Type B pancreatic cell (in vitro differentiated cells): ENCODE measurements at places on chromosomes 6 and 20. TPM values are rescaled to one million over a fixed set of nuclear protein-coding genes. Genes with fewer than 3 reads are reported as not detected.

- no peak overlapping the region for H3K27ac ChIP-seq
- no peak for DNase-seq
- no peak overlapping the region for H3K4me3 ChIP-seq
- H3K27me3 ChIP-seq, result no peaks in the 10 kb centered on the region
- H3K36me3 ChIP-seq, result peaks cover 3% of the 10 kb centered on the region
Observed at GRCh38 chr6:15941168-15941567, 187.7 kb upstream of the MYLIP start.

DNA sequence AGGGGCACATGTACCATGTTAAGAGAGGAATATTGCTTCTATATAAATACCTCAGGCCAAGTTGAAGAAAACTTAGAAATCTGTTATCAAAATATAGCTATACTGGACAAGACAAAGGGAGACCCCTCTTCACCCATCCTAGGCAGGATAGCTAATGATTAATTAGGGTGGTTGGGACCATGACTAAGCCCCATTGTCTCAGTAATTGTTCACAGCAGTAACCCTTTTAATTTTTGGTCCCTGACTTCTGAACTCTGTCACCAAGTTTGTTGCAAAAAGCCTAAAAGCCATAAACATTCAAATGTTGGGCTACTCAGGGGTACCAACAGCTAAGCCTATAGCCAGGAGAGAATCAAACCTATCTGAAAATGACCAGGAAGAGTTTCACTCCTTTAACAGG is 19.2 kb upstream of the BTN3A2 start:
- H3K4me1 ChIP-seq, result no peaks in the 10 kb centered on the region
- peaks cover 13% of the 10 kb centered on the region for H3K27me3 ChIP-seq
- no peak overlapping the region for H3K27ac ChIP-seq
- no peak overlapping the region for H3K4me3 ChIP-seq

DNA sequence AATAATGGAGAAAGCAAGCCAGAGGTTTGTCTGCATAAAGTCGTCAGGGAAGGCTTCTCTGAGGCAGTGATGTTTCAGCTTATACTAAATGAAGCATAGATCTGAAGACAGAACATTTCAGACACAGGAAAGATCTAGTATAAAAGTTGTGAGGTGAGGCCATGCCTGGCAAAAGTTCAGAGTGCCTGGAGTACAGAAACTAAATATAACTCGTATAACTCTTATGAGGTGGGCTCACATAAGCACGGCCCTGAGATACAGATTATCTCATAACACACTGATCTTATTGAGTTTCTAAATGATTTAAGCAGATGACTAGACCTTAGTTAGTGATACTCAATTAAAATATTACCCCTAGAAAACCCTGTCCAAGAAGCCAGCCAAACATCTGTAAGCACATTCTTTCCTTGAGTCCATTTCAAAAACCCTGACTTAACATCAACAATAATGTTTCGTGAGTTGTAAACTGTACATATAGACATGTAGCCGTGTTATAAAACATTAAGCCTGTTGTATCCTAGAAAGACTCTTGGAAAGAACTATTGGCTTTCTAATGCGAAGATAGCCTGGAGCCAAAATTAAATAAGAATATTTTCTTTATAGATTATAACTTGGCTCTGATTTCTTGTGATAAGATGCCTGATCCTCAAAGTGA is 667.6 kb downstream of the TENT5A start:
- H3K27me3 ChIP-seq, result no peaks in the 10 kb centered on the region
- H3K4me1 ChIP-seq, result no peaks in the 10 kb centered on the region
- H3K4me3 ChIP-seq, result no peak overlapping the region
- H3K36me3 ChIP-seq, result no peaks in the 10 kb centered on the region

DNA sequence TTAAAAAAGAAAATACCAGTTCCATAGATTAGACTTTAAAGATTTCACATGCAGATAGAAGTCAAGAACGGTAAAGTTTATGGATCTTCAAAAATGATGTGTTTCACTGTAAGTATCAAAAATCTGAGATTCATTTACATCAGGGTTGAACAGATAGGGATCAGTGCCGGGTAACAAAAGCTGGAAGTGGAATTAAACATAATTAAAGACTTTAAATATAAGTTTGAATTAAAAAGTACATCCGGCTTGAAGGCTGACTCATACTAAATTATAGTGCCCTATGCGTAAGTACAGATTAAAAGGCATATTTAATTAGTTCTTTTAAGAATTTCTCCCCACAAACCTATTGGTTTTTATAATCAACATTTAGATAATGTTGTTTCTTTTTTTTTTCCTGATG is 312.7 kb downstream of the PRL start:
- H3K36me3 ChIP-seq, result peaks cover 39% of the 10 kb centered on the region
- no peaks in the 10 kb centered on the region for H3K27me3 ChIP-seq
- no peak for DNase-seq
- peaks cover 28% of the 10 kb centered on the region for H3K4me1 ChIP-seq
- no peak overlapping the region for H3K4me3 ChIP-seq

DNA sequence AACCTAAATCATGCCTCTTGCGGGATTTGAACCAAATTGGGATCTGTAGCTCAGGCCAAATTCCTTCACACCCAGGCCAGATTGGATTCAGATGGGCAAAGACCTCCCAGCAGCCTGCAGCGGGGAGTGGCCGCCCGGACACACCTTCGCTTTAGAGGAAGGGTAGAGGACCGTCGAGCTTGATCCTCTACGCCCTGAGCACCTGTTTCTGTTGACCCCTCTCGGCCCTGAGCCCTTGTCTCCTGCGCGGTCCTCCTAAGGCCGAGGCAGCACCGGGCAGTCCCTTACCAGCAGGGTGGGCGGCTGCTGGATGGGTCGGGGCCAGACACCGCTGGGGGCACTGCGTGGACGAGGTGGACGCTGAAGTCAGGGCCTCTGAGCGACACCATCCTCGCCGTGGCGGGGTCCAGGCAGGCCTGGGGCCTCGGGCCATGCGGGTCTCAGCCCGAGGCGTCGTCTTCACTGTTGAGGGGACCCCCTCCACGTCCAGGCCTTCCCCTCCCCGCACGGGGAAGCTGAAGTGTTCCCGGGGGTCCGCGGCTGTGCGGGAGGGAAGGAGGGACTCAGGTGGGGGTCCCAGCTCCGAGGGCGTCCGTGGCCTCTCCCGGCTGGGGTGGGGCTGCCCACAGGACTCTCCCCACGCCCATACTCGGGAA is 114.8 kb downstream of the SMOC2 start:
- H3K4me3 ChIP-seq, result no peak overlapping the region
- no peaks in the 10 kb centered on the region for H3K27me3 ChIP-seq
- peaks cover 12% of the 10 kb centered on the region for H3K4me1 ChIP-seq
- no peaks in the 10 kb centered on the region for H3K36me3 ChIP-seq

DNA sequence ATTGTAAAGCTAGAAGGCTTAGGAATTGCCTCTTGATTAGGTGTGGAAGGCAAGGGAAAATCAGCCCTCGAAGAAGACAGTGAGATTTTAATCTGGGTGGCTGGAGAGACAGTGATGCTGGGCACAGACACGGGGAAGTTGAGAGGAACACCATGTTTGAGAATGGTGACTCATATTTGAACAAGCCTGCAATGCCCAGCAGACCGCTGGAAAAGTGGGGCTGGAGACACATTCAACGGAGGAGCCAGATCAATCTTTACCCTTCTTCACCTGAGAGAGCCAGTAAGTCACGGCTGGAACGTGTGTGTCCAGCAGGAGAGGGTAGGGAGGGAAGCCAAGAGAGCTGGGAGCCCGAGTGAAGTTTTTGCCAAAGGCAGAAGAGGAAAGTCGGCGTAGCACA is 3.7 kb upstream of the ESR1 start:
- no peak overlapping the region for H3K27ac ChIP-seq
- DNase-seq, result no peak
- H3K27me3 ChIP-seq, result peaks cover 90% of the 10 kb centered on the region
- no peak overlapping the region for H3K4me3 ChIP-seq
- no peaks in the 10 kb centered on the region for H3K36me3 ChIP-seq

GRCh38 chr6:32290886-32291450 is 67.1 kb upstream of the NOTCH4 start:
- peaks cover 13% of the 10 kb centered on the region for H3K27me3 ChIP-seq
- no peaks in the 10 kb centered on the region for H3K36me3 ChIP-seq
- H3K4me1 ChIP-seq, result no peaks in the 10 kb centered on the region
- no peak overlapping the region for H3K4me3 ChIP-seq
- H3K27ac ChIP-seq, result no peak overlapping the region

DNA sequence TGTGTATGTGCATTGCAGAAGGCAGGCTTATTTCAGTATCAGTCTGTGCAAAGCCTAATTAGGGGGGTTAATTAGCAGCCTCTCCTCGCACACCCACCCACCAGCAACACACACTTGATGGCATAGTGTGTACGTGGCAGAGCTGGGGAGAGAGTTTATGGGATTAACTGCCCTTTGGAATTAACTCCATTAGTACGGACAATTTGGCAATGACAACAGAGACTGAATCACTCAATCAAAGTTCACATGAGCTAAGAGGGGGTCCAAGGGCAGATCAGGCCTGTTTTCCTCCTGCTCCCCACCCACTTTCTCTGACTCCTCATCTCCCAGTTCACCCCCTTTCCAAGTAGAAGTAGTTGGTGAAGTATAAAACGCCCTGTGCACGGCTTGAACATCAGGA is 69.5 kb downstream of the LRFN2 start:
- no peak overlapping the region for H3K27ac ChIP-seq
- no peak overlapping the region for H3K4me3 ChIP-seq
- no peaks in the 10 kb centered on the region for H3K36me3 ChIP-seq
- H3K4me1 ChIP-seq, result peaks cover 3% of the 10 kb centered on the region

DNA sequence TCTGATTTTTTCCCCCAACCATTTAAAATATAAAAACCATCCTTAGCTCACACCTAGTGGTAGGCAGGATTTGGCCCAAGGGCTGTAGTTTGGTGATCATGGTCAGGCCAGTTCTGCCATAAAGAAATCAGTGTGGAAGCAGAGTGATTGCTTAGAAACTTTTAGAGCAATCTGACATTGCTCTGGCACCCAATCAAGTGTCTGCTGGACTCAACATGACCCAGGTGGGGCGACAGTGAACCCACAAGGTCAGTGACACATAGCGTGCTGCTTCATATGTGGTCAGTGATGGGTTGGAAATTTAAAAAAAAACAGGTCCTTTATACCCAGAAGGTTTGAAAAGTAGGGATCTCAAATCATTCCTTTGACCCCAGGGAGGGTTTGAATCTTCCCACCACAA is 107.9 kb downstream of the BANF2 start:
- DNase-seq, result no peak
- H3K4me3 ChIP-seq, result no peak overlapping the region
- H3K27me3 ChIP-seq, result no peaks in the 10 kb centered on the region
- no peak overlapping the region for H3K27ac ChIP-seq
- peaks cover 24% of the 10 kb centered on the region for H3K4me1 ChIP-seq

DNA sequence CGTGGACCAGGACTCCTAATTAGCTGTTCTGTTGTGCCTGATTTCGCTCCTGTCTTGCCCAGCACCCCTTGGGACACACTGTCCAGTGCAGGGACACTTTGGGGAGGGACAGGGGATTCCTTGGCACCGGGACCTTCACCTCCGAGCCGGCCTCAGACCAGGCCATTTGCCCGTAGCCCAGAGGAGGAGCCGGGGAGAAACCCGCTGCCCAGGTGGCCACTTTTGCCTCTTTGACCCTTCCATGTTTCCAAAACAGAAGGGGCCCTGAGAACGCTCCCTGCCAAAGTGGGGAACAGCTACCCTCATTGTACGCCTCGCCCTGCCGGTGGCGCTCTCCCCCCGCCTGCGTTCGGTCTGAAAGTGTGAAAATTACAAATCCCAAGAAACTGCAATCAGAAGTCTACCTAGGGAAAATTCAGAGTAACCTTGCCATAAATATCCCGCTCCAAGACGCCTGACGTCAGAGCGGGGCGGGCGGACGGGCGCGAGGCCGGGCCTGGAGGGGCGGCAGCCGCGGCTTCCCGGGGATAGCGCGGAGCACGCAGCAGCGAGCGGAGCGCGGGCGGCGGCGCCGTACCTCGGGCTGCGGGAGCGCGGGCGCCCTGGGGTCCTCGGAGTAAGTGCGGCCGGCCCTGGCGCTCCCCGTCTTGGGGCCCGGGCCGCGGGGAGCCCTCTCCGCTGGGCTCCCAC is at the start of gene DAAM2:
DAAM2 (plus strand) TSS at position 527 of the 690 bp plus-strand sequence. CDS start 63,927 bp downstream, outside the sequence.
- H3K36me3 ChIP-seq, result no peaks in the 10 kb centered on the region
- peaks cover 25% of the 10 kb centered on the region for H3K4me1 ChIP-seq
- H3K27me3 ChIP-seq, result peaks cover 16% of the 10 kb centered on the region
- H3K27ac ChIP-seq, result peak within 1 kb of the TSS; percentile 58
- DNase-seq, result peak; percentile 76

GRCh38 chr20:50710492-50711063 is 19.2 kb upstream of the RIPOR3 start:
- H3K36me3 ChIP-seq, result peaks cover 3% of the 10 kb centered on the region
- no peak overlapping the region for H3K4me3 ChIP-seq
- peaks cover 23% of the 10 kb centered on the region for H3K4me1 ChIP-seq

- H3K4me1 ChIP-seq, result peaks cover 8% of the 10 kb centered on the region
- H3K27ac ChIP-seq, result no peak overlapping the region
- no peak for DNase-seq
- no peak overlapping the region for H3K4me3 ChIP-seq
Observed at GRCh38 chr20:61801857-61802442, 263.7 kb downstream of the TAF4 start.

GRCh38 chr6:127966616-127967015 is 65.8 kb upstream of the THEMIS start:
- H3K36me3 ChIP-seq, result peaks cover 4% of the 10 kb centered on the region
- no peak for DNase-seq
- H3K27me3 ChIP-seq, result no peaks in the 10 kb centered on the region
- no peak overlapping the region for H3K27ac ChIP-seq
- H3K4me1 ChIP-seq, result no peaks in the 10 kb centered on the region

Gene MBOAT1
- 83.3 and 116 TPM in 2 replicates for total RNA-seq

Gene PDYN
- 0.19 TPM in 1 of 2 replicates, not detected in the other for total RNA-seq

Gene C6orf163
- total RNA-seq, result 3.3 and 4.7 TPM in 2 replicates

Gene SPEF1
- total RNA-seq, result 0.55 and 3.0 TPM in 2 replicates

Gene SCUBE3
- 14.7 and 14.9 TPM in 2 replicates for total RNA-seq
